ENCODE measurements at places on chromosomes 3 and 15. TPM values are rescaled to one million over a fixed set of nuclear protein-coding genes. Genes with fewer than 3 reads are reported as not detected.

KNG1 gene
- total RNA-seq, result 0.12 TPM

DNA sequence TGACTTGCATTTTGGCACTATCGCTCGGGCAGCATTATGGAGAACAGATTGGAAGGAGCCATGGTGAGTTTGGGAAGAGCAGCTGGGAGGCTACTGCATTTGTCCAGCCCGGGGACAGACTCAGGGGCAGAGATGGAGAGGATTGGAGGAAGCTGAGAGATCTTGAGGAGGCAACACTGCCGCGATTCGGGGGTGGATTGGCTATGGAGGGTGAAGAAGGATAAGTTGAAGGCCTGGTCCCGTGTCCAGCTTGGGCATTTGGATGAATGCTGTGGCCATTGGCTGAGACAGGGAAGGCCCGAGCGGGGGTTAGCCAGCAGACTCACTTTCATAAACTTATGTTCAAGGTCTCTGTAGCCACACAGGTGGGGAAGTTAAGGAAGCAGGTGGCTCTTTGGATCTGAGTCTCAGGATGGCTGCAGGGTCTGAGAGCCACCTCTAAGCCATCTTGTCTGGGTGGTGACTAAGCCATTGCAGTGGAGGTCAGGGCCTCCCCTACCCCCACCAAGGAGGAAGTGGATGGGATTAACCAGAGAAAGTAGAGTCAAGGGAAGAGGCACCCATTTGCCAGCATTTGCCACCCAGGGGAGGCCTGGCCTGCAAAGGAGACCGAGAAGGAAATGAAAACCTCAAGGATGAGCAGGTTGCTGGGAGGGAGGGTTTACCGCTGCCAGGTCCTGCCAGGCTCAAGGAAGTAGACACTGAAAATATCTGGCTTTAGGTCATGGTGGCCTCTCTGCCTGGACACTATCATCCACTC lies 144.0 kb upstream of the TLE3 start:
- no peak for DNase-seq

GRCh38 chr3:187022403-187023029 lies 92.2 kb downstream of the ST6GAL1 start:
- DNase-seq, result no peak

DNA sequence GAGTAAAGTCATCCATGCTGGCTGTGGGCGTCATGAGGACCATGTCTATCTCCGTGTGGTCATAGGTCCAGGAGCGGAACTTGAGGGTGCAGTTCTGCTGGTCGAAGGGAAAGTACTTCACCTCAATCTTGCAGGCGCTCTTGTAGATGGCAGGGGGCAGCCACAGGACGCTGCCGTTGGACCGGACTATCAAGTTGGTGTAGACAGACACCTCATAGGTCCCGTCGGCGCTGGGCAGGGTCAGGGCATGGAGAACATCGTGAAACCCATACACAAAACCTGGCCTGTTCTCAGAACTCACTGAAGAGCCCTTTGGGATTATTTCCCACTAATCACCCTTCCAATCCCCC lies 8.9 kb upstream of the CHRNA3 start:
- DNase-seq, result no peak

- no peak for DNase-seq
Observed at GRCh38 chr3:157097198-157097597, 62.7 kb downstream of the CCNL1 start.

GRCh38 chr15:25544076-25544475 lies 105.3 kb upstream of the UBE3A start:
- DNase-seq, result no peak
